CD4-positive, alpha-beta T cell treated with Interleukin-2 at 100 ng/mL for 4 hours (primary cell): ENCODE measurements at places on chromosomes 5 and 9.

DNA sequence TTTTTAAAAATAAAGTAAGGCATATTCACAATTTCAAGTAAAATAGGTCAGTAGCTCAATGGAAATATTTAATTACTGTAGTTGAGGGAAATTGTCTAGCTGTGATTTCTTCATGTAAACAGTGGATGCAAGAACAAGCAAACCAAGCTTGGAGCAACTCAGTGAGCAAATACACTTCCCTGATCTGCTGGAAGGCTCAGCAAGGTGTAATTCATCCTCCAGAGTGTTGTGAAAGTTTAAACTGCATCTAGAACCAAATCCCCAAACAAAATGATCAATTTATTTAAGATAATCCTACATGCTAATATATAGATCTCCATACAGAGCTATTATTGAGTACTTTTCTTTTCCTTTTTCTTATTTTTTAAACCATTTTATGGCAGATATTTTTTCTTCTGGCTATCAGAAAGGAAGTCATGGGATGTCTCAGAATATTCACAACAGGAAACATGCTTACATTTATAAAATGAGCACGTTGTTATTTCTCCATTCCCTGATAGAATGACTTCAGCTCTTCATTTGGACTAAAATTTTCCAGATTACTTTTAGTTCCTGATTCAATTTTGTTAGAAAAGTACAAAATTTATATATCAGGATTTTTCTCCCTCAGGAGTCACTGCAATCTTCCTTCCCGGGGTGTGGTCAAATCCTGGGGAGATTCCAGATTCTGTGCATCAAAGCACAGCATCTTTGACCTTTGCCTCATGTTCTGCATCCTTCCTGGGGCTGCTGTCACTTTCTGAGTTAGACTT is 219.2 kb upstream of the ELL2 start:
- DNase-seq: no peak

GRCh38 chr9:21070906-21071305 is 6.8 kb downstream of the IFNB1 start:
- DNase-seq: no peak

- DNase-seq: no peak
Measured at GRCh38 chr5:28743025-28743715, 1704.8 kb upstream of the CDH9 start.

- DNase-seq: no peak
Measured at GRCh38 chr5:113574417-113574816, 60.9 kb downstream of the YTHDC2 start.

GRCh38 chr5:74372502-74373064 is 267.9 kb downstream of the ENC1 start:
- DNase-seq: no peak

DNA sequence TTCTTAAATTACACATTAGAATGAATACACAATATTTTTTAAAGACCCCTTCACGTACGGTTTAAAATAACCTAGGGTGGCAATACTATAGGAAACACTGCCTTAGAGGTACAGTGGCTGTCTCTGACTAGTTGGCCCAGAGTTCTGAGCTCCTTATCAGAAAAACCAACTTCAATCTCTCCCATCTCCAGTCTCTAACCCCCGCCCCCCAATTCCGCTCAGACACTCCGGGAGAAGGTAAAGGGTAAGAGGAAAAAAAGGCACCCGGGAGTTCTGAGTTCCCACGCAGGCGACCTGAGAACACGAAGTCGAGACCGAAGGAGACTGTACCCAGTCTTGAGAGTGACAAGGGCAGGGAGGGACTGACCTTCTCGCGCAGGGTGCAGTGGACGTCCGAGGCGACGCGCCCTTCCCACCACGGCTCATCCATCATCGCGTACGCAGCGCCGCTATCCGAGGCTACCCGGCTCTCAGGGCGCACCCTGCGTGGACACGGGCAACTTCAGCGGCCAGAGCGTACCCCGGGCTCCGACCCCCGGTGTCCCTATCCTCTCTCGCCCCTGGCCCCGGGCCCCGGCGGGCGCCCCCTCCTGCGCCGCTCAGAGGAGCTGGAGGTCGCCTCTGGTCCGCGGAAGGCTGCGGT is 752 bp downstream of the CCNJL start:
- no peak for DNase-seq

DNA sequence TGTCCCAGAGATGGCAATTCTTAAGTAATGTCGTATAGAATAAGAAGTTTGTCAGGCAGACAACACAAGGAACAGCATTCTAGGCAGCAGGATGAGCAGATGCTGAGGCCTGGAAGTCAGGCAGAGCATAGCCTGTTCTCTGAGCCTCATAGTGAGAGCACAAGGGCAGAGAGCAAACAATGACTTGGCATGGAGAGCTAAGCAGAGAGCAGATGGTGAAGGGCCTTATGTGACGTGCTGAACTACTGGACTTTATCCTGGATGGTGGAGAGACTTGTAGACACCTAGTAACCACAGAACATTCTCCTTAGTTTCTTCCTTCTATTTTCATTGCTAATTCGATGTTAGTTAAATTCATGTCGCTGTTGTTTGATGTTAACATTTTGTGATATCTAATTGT is 60.1 kb downstream of the KCTD16 start:
- DNase-seq: no peak

GRCh38 chr5:51380603-51381207 is 2.5 kb upstream of the ISL1 start:
- DNase-seq: no peak

- no peak for DNase-seq
Measured at GRCh38 chr5:158819840-158820620, 279.7 kb downstream of the EBF1 start.

DNA sequence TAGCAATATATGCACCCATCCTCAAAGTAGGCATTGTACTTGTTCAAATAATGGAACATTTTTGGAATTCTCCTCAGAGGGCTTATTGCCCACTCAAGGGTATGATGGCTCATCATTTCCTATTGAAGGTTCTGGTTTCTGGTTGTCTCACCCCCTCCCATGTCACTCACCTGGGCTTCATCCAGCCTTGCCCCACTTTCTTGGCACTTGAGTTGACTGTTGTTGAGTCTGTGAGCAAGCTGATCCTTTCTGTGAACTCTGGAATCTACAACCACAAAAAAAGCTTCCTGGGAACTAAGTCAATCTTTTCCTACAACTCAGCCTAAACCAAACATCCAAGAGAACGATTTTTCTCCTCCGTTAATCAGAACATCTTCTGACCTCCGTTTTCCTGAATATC is 73.9 kb upstream of the ANKH start:
- DNase-seq: no peak

DNA sequence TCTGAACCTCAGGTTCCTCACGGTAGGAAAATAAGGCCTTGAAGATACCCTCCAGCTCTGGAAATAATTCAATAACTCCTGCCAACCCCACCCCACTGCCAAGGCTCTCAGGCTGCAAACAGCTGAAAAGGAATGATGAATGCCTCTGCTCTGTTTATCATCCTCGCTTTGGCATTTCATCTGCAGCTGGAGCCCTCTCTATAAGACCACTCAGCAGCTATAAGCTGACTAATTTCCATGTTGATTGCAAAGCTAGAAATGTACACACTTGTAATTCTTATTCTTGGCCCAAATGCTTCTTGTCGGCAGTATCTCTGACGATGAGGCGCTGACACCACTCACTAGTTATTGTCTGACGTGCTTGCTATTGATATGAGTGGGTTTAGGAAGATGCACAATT is 408.4 kb upstream of the NMUR2 start:
- DNase-seq: no peak

DNA sequence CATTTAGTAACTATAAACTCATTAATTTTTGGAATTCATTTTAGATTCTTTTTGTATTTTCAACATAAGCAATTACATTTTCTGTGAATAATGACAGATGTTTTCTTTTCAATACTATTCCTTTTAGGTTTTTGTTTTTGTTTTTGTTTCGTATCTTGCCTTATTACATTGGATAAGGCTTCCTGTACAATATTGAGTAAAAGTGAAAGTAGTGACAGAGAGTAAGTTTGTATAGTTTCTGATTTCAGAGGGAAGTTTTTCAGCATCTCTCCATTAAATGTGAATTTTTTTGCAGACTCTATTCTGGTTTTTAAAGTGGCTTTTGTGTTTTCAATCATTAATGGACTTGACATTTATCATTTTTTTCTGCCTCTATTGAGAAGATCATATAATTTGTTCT is 12.8 kb upstream of the CAMK4 start:
- DNase-seq: no peak
